ENCODE measurements at places on chromosomes 11 and 22.

- no peak for DNase-seq
These were observed 19.0 kb downstream of the RSF1 start for GRCh38 chr11:77801477-77801876.

GRCh38 chr22:49007013-49007653 is 820.5 kb downstream of the BRD1 start:
- DNase-seq: no peak

DNA sequence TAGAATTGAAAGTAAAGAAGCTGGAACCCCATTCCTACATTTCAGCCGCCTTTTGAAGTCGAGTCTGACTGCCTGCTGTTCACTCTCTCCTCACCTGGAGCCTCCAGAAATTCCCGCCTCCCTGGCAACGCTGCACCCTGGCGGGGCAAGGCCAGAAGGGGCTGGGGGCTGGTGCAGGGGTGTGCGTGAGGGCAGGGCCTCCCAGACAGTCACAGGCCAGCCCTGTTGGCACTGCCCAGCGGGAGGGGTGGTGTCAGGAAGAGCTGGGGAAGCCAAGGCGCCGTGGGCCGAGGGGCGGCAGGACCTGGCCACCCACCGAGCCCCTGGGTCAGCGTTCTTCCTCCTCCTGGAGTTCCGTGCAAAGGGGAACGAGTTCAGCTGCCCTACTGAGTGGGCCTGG is 123.2 kb downstream of the KCNQ1OT1 start:
- no peak for DNase-seq

- DNase-seq: no peak
These were observed 66.3 kb downstream of the PRMT3 start for GRCh38 chr11:20453657-20454316.

DNA sequence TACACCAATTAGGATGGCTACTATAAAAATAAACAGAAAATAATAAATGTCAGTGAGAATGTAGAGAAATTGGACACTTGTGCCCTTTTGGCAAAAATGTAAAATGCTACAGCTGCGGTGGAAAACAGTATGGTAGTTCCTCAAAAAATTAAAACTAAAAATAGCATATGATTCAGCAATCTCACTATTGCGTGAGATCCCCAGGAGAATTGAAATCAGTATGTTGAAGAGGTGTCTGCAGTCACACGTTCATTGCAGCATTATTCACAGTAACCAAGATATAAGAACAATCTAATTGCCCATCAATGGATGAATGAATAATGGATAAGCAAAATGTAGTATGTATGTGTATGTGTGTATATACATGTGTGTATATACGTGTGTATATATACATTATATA is 6.8 kb downstream of the OR52N2 start:
- no peak for DNase-seq

DNA sequence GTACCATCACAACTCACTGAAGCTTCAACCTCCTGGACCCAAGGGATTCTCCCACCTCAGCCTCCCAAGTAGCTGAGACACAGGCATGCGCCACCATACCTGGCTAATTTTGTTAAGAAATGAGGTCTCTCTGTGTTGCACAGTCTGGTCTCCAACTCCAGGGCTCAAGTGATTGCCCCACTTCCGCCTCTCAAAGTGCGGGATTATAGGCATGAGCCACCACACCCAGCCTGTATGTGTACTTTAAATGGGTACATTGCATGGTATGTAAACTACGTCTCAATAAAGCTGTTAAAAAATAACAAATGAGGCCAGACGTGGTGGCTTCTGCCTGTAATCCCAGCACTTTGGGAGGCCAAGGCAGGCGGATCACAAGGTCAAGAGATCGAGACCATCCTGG is 36.2 kb upstream of the DDX6 start:
- DNase-seq: no peak

DNA sequence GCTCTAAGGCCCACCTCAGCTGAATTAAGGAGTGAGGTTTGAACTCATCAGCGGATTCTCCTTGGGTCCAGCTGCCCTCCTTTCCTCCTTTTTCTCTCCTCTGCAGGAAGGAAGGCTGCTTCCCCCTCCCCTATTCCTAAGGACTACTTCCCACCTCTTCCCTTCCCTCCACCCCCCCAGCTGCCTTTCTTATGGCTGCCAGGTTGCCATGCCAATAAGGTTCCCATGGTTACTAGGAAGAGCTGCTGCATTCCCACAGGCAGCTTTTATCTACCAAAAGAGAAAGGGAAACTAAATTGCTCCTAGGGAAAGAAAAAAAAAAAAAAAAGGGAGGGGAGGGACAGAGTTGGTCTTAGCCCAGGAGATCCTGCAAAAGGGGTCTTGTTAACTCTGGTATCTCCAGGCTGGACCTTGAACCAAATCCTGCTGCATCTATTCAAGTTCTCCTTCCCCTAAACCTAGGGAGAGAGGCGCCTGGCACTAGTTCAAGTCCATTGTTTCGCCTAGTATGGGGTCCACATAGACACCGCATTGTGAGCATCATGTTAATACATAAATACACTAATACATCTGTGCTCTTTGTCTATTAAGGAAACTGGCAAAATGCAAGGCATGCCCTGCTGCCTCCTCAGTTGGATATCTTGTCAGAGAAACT is 21.2 kb upstream of the FEZ1 start:
- DNase-seq: peak; percentile 37

DNA sequence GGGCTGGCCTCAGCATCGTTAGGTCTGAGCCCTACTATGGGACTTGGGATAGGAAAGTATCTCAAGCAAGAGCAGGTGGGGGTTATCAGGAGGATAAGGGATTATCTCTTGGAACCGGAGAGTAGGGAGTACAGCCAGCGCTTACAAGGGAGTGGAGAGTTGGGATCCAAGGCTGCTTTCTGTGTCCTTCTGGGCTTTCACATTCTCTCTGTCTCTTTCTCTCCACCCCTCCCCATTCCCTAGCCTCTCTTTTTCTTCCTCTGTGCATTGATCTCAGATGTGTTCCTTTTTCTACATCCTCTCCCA is 170.2 kb downstream of the BUD13 start:
- no peak for DNase-seq

- no peak for DNase-seq
These were observed 14.3 kb upstream of the AIFM3 start for GRCh38 chr22:20952544-20953341.

- peak; percentile 99 for DNase-seq
These were observed 7.6 kb upstream of the SERPINH1 start for GRCh38 chr11:75554258-75555022.

DNA sequence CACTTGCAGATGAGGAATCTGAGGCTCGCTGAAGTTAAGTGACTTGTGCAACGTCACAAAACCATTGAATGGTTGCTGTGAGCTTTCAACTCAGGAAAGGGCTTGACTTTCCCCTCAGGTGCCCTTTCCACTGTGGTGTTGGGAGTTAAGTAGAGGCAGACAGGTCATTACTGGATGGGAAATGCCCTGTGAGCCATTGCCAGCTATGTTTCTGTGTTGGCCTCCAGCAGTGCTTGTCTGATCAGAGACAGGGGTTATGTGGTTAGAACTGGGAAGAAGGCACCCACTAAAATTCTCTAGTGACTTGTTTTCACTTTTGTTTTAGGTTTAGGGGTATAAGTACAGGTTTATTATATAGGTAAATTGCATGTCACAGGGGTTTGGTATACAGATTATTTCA is 96.6 kb downstream of the FDX1 start:
- no peak for DNase-seq

GRCh38 chr11:67391304-67392182 is at the start of gene RAD9A:
Gene RAD9A, plus strand, starts transcription at chr11:67391986. Its CDS starts 59 bp downstream, at chr11:67392045.
- DNase-seq: peak; percentile 46

GRCh38 chr11:119222308-119222707 is 16.2 kb downstream of the CBL start:
- no peak for DNase-seq

- DNase-seq: no peak
These were observed 83.6 kb downstream of the PIWIL4 start for GRCh38 chr11:94650756-94651155.

DNA sequence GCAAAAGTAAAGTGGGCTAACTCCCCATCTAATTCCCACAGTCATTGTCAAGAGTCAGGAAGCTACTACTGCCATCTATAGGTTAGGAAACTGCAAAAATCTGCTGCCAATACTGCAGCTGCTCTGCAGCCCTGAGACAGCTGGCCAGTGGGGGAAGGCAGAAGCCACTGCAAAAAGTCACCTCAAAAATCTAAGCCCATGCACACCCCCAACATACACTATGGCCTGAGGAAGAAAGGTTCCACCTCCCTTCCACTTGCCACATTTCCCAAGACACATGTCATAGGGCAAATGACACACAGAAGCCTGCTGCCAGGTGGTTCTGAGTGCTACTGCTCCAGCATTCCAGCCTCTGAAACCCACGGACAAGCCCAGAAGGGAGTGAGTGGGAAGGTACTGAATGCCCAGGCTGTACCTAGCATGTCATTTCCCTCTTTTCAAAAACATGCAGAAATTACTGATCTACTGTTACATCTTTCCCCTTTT is 36.9 kb downstream of the DGCR2 start:
- no peak for DNase-seq

DNA sequence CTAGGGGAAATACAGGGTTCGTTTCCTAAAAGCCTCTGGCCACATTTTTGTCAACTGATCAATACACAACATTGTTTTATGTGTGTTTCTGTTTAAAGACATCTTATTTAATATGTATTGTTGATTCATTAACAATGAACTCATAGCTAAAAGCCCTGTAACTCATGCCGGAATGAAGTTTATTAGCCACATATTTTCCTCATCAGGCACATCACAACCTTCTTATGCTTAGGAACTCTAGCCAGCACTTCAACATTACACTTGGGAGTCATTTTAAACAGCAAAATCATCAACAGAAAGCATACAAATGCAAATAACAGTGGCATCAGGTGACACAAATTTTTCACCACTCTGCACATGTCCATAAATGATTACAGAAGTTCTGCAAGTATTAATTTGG is 15.1 kb upstream of the BLID start:
- DNase-seq: no peak

DNA sequence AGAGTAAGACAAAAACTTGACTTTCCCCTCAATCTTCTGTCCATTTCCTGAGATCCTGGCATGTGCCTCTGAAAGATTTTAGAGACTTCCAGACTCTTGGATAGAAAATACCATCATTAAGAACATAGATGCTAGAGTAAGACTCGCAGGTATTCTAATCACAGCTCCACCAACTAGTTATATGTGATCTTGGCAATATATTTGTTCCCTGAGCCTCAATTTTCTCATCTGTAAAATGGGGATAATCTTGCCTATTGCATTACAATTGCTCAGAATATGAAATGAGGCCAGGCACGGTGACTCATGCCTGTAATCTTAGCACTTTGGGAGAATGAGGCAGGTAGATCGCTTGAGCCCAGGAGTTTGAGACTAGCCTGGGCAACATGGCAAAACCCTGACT is 10.7 kb downstream of the RHOG start:
- DNase-seq: no peak

GRCh38 chr22:48889209-48889830 is 938.4 kb downstream of the BRD1 start:
- DNase-seq: no peak

DNA sequence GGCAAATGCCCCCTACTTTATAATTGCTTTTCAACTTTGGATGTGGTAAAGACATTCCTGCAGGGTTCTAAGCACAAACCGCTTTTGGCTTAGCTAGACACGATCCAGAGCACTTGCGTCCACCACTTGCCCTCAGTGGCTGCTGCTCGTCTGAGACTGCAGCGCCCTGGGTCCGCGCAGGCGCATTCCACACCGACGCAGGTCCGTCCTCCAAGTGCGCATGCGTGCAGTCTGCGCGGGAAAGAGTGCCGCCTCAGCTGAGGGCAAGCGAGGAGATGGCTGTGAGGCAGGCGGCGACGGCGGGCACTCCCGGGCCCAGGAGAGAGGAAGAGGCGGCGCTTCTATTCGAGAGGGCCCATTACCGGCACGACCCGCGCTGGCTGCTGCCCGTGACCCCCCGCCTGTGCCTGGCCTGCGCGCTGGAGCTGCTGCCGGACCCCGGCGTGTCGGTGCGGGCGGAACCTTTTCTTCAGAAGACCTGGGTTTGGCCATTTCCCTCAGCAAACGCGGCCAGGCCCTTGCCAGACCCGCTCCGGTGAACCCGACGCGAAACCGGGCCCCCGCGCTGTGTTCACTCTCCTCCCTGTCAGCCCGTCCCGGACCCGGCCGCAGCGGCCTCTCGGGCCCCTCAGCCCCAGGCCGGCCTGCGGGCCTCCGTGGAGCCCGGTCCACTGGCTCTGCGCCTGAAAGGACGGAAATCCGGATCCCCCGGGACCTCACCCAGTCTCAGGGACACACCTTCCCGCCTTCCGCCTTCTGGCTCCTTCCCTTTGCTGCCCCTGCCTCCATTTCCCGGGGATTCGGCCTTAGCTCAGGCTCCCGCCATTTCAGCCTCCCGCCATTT is at the start of gene MEI1:
TSS of gene MEI1 (plus strand) at position 240 of the 844 bp plus-strand sequence. CDS start at position 276, 36 bp downstream.
- no peak for DNase-seq

- no peak for DNase-seq
These were observed 64.5 kb upstream of the CRTAM start for GRCh38 chr11:122773781-122774266.

GRCh38 chr11:119763071-119763728 is 34.2 kb upstream of the NECTIN1 start:
- no peak for DNase-seq

DNA sequence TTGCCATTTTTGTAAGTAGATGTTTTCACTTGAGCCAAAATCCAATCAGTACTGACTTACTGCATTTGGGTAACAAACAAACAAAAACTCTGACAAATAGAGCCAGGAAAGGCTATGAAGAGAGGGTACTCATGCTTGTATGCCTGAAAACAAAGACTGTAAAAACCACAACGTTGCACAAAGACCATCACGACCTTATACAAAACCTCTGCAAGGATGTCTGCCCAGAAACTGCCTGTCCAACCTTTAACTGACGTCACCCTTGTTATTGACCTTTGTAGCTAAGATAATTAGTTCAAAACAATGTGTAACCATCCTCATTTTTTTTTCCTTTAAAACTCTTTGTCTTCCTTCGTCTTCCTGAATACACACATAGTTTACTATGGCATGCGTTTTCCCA is 804 bp upstream of the CREBZF start:
- no peak for DNase-seq

GRCh38 chr11:8253566-8253965 is 10.1 kb downstream of the LMO1 start:
- no peak for DNase-seq

- no peak for DNase-seq
These were observed 914 bp upstream of the PRDM11 start for GRCh38 chr11:45145379-45146071.

GRCh38 chr11:134181707-134182106 is 42.1 kb downstream of the NCAPD3 start:
- DNase-seq: peak; percentile 17

DNA sequence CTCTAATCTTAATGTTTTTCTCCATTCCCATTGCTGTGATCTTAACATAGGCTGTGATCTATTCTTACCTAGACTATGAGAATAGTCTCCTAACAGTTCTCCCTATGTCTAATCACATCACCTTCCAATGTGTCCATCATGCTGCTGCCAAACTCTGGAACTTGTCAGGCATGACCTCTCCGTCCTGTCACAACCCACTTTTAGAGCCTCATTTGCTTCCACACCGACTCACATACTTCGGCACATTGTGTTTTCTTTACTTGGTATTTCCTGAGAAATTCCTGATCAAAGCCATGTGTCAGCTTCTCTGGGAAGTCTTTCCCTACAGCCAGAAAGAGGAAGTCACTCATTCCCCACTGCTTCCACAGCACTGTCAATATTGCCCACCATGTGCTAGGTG is 40.5 kb upstream of the BIRC3 start:
- DNase-seq: no peak

- no peak for DNase-seq
These were observed 99.6 kb downstream of the KIAA1671 start for GRCh38 chr22:25051983-25052710.

- DNase-seq: no peak
These were observed 569.3 kb downstream of the BRD1 start for GRCh38 chr22:49258107-49259010.

GRCh38 chr22:35697142-35697541 is 20.5 kb upstream of the APOL5 start:
- DNase-seq: no peak

All from non-pigmented ciliary epithelial cell (primary cell).